WERI-Rb-1 (cell line): ENCODE measurements at places on chromosomes 12 and 14.

DNA sequence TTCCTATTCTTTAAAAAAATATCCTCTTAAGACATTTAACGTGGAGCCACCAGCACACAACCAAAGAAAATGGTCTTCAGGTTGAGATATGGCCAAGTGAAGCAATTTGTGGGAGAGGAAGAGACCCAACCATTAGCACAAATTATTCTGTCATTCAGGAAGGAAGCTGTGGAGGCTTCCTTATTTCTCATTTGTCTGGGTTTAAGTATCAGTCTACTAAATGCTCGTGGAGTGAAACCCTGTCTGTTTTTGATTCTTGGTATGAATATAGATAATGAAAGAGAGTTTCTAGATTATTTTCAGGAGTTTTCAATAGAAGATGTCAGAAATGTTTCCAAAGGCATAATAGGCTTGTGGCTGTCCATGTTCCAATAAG is 125.1 kb downstream of the GPR65 start:
- no peak for DNase-seq

GRCh38 chr14:76280221-76280620 is 95.7 kb upstream of the ESRRB start:
- no peak for DNase-seq

DNA sequence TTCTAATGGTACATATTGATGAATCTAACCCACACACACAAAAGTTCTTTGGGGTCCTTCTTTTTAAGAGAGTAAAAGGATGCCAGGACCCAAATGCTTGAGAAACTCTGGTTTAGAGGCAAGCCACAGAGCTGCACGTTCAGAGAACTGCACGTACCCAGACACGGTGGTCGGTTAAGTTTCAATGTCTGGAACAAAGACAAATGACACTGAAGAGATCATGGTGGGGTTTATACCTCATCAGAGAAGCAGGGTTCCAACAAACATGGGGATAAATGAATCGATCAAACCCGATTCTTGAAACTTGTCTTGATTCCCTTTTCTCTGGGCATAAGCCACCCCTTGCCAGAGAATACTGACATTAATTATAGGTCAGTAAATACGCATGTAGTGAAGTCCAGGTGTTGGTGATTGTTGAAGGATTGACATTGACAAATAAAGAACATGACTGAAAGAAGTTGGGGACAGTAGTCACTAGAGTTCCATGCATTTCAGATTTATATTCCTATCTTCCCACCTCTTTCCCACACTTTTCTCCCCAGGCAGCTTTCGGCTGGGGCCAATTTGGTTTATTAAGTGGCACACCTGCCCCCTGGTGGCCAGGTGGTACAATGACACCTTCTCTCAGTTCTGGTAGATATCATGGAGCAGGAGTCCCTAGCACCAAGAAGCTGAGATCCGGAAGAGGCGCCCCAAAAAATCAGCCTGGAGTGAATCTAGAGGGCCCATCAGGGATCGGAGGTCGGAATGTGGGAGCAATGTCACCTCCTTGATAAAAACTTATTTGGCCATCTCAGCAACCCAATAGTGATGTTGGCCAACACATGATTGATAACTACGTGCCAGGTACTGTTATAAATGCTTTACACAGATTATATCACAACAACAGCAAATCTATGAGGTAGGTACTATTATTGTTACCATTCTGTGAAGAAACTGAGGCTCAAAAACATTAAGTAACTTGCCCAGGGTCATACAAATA is 17.8 kb upstream of the HDAC7 start:
- peak; percentile 59 for DNase-seq

- DNase-seq = no peak
Observed at GRCh38 chr12:30794591-30795409, 40.0 kb upstream of the CAPRIN2 start.

GRCh38 chr12:47028981-47029708 is 50.3 kb upstream of the PCED1B start:
- DNase-seq = no peak

GRCh38 chr14:77707355-77707723 is 484 bp downstream of the ALKBH1 start:
- peak; percentile 18 for DNase-seq

- peak; percentile 12 for DNase-seq
Observed at GRCh38 chr12:106480251-106480650, 102.6 kb upstream of the RFX4 start.

DNA sequence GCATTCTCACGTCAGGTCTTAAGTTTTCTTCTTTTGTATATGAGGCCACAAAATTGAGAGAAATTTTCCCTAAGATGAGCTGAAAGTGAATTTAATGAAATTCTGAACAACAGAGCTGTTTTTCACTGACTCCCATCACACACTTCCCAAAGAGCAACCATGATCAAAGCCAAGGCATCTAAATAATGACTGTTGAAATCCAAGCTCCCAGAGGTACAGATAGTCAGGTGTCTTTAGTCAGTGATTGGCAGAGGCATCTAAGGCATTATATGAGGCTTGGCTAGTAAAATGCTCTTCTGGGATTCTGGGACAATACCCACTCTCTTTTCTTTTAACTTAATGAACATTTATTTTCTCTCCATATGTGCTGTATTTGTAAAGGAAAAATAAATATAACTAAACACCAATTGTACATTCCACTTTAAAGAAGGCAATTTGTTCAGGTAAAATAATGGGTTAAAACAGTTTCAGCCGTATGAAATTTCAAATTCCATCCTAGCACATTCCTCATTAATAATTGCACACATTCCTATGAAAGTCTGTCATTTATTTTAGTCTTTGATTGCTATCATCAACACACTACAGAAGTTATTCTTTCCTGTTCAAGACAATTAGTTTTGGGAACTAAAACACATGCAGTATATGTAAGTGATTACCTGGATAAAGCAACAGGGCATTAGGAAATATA is 871 bp upstream of the SSTR1 start:
- no peak for DNase-seq

DNA sequence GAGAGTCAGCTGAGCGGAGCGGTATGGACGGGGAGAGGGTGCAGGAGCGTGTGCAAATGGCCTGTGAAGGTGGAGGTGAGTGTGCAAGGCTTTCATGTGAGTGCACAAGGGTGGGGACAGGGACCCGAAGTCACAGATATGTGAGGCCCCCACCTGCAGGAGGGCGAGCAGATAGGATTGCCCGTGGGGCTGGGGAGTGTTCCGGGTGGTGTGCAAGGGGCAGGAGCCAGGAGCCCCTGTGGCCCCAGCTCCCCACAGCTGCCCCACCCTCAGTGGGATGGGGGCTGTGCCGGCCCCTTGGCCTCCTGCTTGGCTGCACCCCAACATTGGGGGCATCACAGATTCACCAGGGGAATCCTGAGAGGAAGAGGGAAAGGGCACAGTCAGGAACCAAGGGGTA is 5.5 kb upstream of the ZNF384 start:
- no peak for DNase-seq

GRCh38 chr12:121128908-121129810 is 3.5 kb upstream of the P2RX7 start:
- DNase-seq = peak; percentile 7

GRCh38 chr14:26389646-26390508 is 208.0 kb downstream of the NOVA1 start:
- no peak for DNase-seq

DNA sequence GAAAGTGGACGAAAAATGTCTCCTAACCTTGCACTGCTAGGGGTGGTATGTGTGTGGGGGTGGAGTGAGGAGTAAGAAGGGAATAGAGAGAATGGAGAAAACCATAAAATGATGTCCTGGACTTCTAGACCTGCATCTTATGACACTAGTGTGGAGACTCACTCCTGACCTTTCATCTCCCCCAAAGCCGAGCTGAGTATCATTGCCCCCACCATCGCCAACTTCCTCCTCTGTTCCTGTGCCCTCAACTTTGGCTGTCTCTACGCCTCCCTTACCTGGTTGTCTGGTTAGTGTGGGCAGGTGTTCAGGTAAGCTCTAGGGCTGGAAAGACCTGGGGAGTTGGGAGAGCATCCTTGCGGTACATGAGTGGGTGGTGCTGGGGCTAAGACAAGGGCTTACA is 4.5 kb upstream of the KLHL33 start:
- no peak for DNase-seq

GRCh38 chr12:96249196-96250118 is 55.3 kb downstream of the ELK3 start:
- peak; percentile 91 for DNase-seq

GRCh38 chr14:95979339-95980042 is 59.7 kb upstream of the C14orf132 start:
- peak; percentile 36 for DNase-seq

DNA sequence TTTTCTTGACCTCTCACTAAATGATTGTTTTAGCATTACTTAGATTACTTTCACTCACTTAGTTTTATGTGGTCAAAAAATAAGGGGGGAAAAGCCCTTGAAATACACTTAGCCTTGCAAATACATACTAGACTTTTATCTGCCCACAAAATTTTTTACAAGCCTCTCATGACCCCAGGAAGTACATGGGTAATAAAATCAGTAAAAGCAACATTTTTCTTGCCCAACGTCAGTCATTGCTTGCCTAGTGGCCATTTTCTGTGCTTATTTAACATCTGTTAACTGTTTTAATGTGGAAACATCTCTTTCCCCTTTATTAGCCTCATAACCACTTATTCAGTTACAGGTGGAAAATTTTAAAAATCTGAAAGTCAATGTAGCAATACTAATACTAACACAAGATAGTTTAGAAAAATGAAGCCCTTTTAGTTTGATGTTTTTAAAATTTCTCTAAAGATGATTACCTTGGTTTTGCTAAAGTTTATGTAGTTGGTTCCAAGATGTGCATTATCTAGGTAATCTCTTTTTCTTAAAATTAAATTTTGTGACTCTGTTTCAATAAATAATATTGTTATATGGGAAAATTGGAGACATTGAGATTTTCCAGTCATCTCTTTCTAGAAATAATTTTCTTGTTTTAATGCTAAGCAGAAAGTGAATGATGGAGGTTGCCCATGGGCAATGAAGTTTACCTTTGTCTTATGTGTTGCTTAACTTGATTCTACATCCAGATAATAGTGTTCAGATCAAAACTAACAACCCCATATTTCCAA is 175.5 kb downstream of the TMTC2 start:
- DNase-seq = no peak

- DNase-seq = no peak
Observed at GRCh38 chr12:68069275-68069674, 80.0 kb downstream of the IFNG-AS1 start.

DNA sequence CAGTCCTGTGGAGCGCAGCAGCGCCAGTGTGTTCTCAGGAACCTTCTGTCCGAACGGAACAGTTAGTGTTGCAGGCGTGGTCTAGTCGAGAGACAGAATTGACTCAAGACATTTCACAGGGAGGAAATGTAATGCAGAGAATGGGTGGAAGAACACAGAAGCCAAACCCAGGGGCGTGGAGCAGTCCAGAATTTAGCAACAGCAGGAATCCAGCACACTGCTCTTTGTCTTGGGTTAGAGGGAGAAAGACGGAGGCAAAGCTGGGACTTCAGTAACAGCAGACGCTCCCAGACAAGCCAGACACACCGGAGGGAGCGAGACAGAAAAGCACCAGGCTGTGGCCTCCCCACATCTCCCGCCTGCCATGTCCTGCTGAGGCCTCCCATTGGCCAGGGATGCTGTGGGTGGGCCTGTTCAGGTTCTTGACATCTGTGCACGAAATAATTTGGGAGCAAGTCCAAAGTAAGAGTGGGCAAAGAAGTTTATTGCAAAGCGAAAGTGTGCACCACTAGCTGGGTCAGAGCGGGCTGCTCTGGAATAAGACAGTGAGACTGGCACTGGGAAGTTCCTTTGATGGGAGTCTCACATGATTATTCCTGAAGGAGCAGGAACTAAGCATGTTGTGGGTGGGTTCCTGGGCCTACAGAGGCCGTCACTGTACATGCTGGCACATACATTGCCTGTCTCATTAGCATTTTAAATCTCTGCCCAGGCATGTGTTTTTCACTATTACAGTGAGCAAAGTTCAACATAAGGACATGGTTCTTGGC is 339.3 kb upstream of the SFSWAP start:
- DNase-seq = no peak

- no peak for DNase-seq
Observed at GRCh38 chr14:53947094-53947445, 9.6 kb downstream of the BMP4 start.

DNA sequence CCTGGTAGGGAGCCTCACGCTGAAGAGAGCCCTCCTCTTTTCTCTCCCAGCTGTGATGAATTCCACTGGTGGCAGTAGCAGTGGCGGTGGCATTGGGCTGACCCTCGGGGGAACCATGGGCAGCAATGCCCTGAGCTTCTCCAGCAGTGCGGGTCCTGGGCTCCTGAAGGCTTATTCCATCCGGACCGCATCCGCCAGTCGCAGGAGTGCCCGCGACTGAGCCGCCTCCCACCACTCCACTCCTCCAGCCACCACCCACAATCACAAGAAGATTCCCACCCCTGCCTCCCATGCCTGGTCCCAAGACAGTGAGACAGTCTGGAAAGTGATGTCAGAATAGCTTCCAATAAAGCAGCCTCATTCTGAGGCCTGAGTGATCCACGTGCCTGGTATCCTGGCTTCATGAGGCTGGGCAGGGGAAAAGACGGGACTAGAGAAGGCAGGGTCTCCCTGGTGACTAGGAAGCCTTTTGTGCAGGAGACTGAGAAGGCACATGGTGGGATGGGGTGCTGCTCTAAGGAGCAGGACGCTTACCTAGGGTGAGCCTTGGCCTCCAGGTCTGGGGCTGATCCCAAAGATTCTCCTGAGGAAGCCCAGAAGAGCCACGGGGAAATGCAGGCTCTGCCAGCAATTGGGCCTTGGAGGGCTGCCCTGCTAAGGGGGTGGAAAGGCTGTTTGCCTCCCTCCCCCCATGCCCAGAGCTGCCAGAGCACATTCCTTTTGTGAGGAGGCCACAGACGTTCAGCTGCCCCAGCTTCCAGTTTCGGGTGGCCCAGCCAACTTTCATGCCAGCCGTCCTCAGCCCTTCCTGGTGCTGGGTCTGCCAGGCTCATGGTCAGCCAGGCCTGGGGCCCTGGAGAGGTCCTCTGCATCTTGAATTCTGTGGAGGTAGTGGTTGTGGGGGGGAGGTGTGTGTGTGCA is 15.8 kb downstream of the KRT7 start:
- no peak for DNase-seq

- DNase-seq = no peak
Observed at GRCh38 chr14:49637534-49638078, 2.6 kb upstream of the DNAAF2 start.

GRCh38 chr14:34170882-34171281 is 220.0 kb upstream of the EGLN3 start:
- no peak for DNase-seq

DNA sequence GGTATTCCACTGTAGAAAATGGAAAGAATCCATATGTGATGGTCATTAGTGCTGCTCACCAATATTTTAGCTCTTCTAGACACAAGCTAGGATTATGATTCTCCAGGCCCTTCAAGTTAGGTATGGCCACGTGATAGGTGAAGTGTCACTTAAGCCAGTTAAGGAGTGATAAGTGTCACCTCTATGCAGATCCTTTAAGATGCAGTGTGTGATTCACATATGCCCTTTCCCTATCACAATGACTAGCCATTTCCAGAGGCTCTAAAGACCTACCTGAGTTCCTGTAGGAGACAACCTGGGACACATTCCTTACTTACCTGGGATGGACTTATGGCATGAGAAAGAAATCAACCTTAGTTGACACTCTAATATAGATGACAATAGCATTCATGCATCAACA is 343.2 kb downstream of the NELL2 start:
- no peak for DNase-seq

GRCh38 chr12:90017316-90017715 is 308.7 kb upstream of the ATP2B1 start:
- no peak for DNase-seq
